ENCODE measurements at places on chromosomes 1 and 21.

DNA sequence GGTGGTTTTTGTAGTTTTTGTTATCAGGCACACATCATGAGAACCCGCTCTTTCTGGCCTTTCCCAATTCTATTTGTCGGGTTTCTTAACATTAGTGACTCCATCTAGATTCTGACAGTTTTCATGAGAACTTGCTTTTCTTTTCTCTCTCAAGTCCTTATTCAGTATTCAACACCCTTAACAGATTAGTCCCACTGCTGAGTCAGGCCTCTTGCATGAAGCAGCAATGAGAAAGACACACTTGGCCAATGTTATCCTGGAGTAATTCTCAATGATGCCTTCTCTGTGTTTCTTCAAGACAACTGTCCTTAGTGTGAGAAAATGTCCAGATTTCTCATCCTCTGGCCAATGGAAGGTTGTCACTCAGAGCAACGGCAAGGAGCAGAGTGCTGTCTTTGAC lies 11.3 kb downstream of the FMO2 start:
- DNase-seq = no peak

- no peak for DNase-seq
These were observed 98.7 kb upstream of the LHX8 start for GRCh38 chr1:75035536-75035935.

GRCh38 chr1:174209347-174210187 lies 50.2 kb downstream of the RABGAP1L start:
- no peak for DNase-seq

GRCh38 chr1:180888870-180889269 lies 23.8 kb upstream of the KIAA1614 start:
- DNase-seq = no peak

- no peak for DNase-seq
These were observed 241.2 kb downstream of the SETD4 start for GRCh38 chr21:35819134-35819533.

GRCh38 chr1:182111496-182111895 lies 50.0 kb upstream of the ZNF648 start:
- no peak for DNase-seq

GRCh38 chr1:245752561-245752960 lies 597.8 kb downstream of the KIF26B start:
- DNase-seq = no peak

DNA sequence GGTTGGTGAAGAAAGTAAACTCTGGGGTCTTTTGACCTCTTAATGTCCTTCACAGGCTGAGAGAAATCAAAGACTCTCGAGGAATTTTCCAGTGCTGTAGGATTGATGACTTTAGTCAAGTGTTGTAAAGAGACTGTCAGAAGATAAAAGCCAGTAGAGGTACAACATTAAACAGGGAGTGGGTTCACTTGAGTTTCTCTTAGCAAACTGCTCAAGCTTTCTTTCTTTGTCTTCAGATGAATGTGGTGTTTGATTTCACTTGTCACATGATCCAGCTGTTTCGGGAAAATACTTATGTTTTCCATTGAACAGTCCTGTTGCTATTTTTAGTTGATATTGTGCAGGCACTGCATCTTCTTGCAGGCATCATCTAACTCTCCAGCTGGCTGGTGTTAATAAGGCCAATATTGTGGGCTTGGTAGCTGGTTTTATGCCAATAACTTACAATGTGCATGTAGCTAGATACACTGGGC lies 45.6 kb downstream of the XCL2 start:
- DNase-seq = peak; percentile 26

DNA sequence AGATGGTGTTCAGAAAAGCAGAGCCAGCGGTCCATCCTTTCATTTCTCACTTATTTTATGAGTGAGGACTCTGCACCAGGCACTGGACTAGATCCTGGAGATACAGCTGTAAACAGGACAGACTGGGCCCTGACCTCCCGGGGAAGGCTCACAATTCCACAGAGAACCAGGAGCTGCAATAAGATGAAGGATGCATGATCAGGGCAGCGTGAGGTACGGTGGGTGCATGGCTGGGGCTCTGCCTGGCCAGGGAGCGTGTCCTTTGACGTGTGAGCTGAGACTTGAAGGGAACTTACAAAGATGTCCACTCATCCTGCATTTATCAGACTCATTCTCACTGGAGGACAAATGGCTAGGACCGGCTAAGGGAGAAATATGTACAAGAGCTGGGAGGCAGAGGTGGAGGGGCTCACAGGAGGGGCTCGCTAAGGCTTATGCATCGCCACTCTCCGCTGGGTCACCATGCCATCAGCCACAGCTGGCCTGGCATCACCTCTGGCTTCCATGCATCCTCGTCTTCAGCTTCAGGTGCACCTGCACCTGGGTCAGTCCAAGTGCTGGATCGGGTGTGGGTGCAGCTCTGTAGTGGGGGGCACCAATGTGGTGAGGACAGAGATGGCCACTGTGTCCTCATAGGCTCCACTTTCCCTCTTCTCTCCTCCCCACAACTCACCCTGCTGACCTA lies 213.9 kb downstream of the TOMM20 start:
- no peak for DNase-seq

DNA sequence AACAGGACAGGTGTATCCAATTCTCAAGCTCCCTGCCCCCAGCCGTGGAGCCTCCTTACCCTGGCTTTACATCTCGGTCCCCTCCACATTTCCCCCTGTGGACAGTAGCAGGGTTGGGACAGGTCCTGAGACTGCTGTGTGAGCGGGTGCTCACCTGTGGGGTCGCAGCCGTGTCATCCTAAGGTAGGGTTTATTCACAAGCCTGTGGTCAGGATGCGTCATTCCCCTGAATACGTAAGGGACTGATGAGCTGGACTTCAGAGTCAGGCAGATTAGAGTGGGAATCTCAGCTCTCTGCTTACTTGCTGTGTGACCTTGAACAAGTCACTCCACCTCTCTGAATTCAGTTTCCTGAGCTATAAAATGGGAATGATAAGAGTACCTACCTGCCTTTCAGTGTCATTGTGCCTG lies 17.7 kb downstream of the ZNF362 start:
- DNase-seq = no peak

DNA sequence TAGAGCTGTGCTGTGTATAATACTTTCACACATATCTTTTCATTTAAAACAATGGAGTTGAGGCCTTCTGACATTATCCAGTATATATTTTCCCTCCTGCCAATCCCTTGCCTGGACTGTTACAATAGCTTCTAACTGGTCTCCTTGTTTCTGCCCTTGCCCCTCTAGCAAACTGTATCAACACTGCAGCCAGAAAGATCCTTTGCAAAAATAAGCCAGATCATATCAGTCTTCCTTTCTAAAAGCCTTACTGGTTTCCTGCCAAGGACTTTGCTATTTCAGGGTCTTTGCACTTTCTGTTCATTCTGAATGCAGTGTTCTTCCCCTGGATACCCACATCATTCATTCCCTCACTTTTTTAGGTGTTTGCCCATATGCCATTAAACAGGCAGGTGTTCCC lies 370.1 kb downstream of the PTBP2 start:
- DNase-seq = no peak

GRCh38 chr21:21367583-21367982 lies 369.4 kb downstream of the NCAM2 start:
- DNase-seq = no peak

DNA sequence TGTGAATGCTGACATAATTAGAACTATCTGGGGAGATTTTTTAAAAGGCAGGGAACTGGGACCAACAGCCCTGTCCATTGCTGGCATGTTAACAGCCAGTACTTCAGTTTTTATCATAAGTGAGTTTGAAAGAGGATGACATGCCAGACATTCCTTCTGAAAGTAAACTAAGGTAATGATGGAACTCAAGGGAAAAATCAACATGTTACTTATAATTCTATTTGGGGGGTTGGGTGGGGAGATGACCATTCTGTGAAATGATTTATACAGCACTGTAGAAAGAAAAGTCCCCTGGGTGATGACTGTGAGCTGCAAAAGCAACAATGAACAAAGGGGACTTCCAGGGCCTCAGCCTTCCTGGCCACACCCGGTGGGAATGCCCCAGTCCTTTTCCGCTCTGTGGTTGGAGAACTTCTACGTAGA lies 5.4 kb upstream of the LAMC2 start:
- DNase-seq = peak; percentile 88

GRCh38 chr1:41365320-41365633 lies 4.0 kb downstream of the FOXO6 start:
- DNase-seq = no peak

- no peak for DNase-seq
These were observed 14.6 kb downstream of the STMN1 start for GRCh38 chr1:25891606-25892005.

GRCh38 chr1:64242895-64243756 lies 39.7 kb downstream of the UBE2U start:
- DNase-seq = peak; percentile 64

DNA sequence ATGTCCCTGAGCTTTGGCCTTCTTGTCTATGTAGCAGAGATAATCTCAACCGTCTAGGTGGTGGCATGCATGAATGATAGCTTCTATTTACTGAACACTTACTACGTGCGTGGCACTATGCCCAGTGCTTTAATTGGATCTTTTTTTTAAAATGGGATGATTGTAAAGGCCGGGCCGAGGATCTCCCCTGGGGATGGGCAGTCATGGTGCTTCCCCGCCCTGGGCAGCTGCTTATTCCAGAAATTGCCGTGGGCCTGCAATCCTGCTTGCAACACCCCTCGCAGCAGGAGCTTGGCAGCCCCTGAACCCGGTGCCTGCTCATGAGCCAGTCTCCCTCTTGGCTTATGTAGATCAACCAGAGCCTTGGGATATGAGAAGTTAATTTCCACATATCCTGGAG lies 360.7 kb downstream of the CAMTA1 start:
- no peak for DNase-seq

DNA sequence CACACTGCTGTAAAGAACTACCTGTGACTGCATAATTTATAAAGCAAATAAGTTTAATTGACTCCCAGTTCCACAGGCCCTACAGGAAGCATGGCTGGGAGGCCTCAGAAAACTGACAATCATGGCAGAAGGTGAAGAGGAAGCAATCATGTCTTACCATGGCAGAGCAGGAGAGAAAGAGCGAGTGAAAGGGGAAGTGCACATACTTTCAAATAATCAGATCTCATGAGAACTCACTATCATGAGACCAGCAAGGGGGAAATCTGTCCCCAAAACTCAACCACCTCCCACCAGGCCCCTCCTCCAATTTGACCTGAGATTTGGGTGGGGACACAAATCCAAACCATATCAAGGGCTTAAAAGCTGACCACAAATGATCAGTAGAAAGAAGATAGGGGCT lies 493.2 kb downstream of the PTPRC start:
- no peak for DNase-seq

DNA sequence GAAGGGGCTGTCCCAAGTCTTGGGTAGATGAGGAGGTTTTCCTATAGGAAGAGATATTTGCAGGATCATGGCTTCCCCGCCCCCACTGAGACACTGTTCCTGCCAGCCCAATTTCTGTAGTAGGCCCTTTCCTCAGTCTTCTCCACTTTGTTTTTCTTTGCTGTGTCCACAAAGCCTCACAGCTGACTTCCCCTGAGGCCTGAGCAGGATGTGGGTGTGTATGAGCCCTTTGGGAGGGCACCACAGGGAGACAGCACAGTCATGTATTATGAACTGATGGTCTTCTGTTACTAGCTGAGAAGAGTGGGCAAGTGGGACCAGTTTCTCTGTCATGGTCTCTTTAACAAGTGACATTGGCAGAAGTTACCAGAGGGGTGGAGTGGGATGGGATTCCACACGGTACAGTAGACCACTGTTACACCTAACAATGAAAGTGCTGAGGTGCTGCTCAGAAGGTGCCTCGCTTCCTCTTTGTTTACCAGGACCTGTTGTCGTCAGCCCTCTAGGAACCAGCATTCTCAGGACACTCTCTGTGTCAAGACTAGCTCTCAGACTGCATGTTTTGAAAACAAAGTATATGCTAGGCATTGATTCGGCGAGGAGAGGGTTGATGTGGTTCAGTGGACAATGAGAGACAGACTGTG lies 253.8 kb upstream of the HOOK1 start:
- DNase-seq = no peak

GRCh38 chr1:74652711-74653139 lies 20.9 kb downstream of the ERICH3 start:
- DNase-seq = peak; percentile 79

GRCh38 chr1:101389547-101389929 lies 152.7 kb downstream of the S1PR1 start:
- DNase-seq = no peak

DNA sequence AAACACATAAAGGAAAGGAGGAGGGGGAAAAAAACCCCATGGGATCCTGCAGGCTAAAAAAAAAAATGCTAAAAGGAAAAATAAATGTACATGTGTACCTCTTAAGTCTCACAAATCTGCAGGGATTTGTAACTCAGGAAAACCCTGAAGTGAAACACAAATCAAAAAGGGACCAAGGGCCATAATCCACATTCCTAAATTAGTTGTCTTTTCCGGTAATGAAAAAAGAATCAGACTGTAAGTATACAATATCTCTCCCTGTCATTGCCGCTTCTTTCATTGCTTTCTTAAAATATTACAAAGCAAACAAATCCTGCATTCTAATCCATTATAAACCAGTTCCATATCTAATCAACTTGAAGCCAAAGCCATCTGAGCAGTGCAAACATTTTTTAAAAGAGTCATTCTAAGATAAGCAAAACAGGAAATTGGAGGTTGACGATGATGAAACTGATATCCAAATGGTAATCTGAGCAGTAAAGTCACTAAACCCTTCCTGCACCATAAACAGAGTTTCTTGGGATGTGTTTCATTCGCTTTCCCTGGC lies 58.7 kb upstream of the SIM2 start:
- DNase-seq = no peak

- DNase-seq = no peak
These were observed 10.9 kb upstream of the AGPAT3 start for GRCh38 chr21:43853851-43854772.

- DNase-seq = no peak
These were observed 48.8 kb downstream of the KCNK1 start for GRCh38 chr1:233662575-233663304.

DNA sequence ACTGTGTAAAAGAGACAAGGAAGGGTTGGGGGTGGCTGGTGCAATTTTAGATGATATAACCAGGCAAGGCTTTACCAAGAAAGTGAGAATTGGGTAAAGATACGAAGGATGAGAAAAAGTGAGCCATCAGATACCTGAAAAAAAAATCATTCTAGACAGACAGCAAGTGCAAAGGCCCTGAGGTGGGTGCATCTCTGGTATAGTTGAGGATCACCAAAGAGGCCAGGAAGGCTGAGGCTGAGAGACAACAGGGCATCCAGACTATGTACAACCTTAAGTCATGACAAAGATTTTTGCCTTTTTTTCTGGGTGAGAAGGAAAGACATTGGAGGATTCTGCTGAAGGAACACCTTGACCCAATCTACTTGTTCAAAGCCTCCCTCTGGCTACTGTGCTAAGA lies 29.9 kb downstream of the RXRG start:
- DNase-seq = no peak

GRCh38 chr1:169896013-169896412 lies 2.3 kb upstream of the SCYL3 start:
- no peak for DNase-seq

DNA sequence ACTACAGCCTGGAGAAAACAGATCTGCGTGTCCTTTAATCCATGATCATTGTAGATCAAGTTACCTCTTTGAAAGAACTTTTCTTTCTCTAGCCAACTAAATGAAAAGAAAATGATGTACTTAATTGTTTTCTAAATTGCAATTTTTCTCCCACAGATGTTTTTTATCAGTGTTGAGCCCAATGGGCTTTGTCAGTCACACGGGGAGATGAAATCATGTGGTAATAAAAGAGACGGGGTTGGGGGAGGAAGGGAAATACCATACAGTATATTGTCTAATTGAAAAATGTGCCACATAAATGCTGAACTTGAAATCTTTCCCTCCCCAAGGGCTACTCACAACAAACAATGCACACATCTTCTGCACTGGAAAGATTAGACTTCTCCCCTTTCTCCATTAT lies 58.4 kb downstream of the NTMT2 start:
- DNase-seq = no peak

GRCh38 chr1:216111842-216112241 lies 311.4 kb downstream of the USH2A start:
- DNase-seq = no peak
